ENCODE measurements at places on chromosomes 7 and 10. TPM values are rescaled to one million over a fixed set of nuclear protein-coding genes. Genes with fewer than 3 reads are reported as not detected.

DNA sequence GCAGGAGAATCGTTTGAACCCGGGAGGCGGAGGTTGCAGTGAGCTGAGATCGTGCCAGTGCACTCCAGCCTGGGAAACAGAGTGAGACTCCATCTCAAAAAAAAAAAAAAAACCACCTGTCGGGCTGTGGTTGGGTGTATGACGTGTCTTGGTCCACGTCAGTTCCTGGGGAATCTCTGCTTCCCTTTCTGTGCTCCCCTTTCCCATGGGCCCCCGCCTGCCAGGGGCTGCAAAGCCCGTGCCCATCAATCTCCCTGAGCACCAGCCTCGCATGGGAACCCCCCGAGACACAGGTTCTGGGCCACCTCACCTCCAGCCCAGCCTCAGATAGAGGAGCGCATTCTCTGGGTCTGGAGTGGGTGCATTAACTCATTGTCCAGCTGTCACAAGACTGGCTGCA, 2.3 kb upstream of the SH2B2 start:
- no peak overlapping the region for H3K27ac ChIP-seq
- no peak for DNase-seq
- peaks cover 14% of the 10 kb centered on the region for H3K27me3 ChIP-seq
- peaks cover 10% of the 10 kb centered on the region for H3K4me1 ChIP-seq
- H3K4me3 ChIP-seq: no peak overlapping the region

BICC1 gene
- total RNA-seq: 1.1 TPM

DNA sequence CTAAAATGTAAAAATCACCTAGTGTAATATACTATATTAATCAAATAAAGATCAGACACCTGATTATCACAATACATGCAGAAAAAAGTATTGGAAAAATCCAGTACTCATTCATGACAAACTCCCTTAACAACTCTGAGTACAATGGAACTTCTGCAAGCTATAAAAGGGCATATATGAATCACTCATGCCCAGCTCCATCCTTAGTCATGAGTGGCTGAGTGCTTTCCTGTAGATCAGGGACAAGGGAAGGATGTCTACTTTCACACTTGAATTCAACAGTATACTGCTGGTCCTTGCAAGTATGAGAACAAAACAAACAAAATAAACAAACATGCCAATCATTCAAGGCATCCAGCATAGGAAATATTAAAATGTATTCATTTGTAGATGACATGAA, 116.5 kb downstream of the ADARB2 start:
- H3K36me3 ChIP-seq: no peaks in the 10 kb centered on the region
- H3K4me3 ChIP-seq: no peak overlapping the region
- DNase-seq: no peak

TMEM72 gene
- total RNA-seq: not detected

ARHGAP22 gene
- total RNA-seq: 1.9 TPM

DNA sequence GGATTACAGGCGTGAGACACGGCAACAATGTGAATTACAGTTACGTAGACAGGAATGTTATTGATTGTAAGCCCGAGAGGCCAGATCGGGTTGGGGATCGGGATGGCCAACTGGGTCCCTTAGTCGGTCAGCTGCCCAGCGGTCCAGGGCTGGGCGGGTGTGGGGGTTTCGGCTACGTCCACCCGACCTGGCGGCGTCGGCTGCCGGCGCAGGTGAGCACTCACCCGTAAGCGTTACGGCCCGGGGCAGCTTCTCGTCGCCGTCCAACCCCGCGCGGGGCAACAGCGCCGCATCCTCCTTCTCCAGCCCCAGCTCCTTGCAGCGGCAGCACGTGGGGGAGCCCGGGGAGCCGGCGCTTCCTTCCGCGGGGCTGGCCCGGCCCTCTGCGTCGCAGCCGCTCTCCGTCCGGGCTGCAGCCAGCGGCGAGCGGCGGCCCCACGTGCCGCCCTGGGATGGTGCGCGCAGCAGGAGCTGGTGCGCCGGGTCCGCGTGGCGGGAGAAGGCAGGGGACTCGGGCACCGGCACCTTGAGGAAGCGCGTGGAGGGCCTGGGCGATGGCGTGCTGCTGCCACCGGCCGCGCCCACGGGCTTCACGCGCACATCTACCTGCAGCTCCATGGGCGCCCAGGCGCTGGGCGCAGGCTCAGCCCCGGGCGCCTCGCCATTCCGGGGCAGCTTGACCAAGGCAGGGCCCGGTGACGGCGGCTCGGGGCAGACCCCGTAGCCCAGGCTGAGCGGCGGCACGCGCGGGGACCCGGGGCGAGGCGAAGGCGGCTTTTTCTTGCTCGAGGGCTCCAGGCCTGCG, 609 bp downstream of the KLRG2 start:
- H3K4me1 ChIP-seq: no peaks in the 10 kb centered on the region
- peaks cover 11% of the 10 kb centered on the region for H3K27me3 ChIP-seq
- no peak overlapping the region for H3K4me3 ChIP-seq
- no peak overlapping the region for H3K27ac ChIP-seq
- DNase-seq: peak; percentile 47
- H3K36me3 ChIP-seq: no peaks in the 10 kb centered on the region

RSPH10B gene
- 0.44 TPM for total RNA-seq

- H3K4me3 ChIP-seq: no peak overlapping the region
- H3K27me3 ChIP-seq: no peaks in the 10 kb centered on the region
- H3K36me3 ChIP-seq: peaks cover 4% of the 10 kb centered on the region
- peaks cover 9% of the 10 kb centered on the region for H3K4me1 ChIP-seq
- no peak overlapping the region for H3K27ac ChIP-seq
These were observed 24.9 kb upstream of the ADO start for GRCh38 chr10:62779487-62780248.

GRCh38 chr7:99073839-99074446, 70.0 kb downstream of the SMURF1 start:
- no peak overlapping the region for H3K4me3 ChIP-seq
- H3K27me3 ChIP-seq: no peaks in the 10 kb centered on the region
- H3K36me3 ChIP-seq: peaks cover 2% of the 10 kb centered on the region
- no peak overlapping the region for H3K27ac ChIP-seq
- no peak for DNase-seq
- H3K4me1 ChIP-seq: peaks cover 8% of the 10 kb centered on the region

DNA sequence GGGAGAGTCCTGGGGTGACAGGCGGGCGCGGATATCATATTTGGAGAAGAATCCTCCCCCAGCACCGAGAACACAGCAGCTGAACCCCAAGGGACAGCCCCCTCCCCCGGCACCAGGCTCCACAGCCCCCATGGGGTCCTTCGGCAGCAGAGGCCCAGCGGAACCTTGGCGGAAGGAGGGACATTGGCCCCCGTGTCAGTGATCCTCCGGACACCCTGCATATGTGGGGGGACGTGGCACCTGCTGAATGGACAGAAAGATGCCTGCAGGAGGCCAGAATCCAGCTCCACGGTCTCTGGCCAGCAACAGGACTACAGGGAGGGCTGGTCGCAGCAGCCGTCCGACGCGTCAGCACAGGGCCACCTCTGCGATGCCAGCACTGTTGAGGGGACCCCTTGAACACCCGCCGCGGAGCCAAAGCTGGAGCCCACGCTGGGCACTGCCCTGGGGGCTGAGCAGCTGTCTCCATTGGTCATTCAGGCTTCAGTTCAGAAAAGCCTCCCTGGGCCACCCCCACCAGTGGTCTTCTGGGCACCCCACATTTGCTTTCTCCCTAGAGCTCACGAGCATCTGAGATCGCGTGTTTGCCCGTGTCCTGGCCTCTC, 240.1 kb downstream of the ELFN1 start:
- H3K4me3 ChIP-seq: no peak overlapping the region
- no peak overlapping the region for H3K27ac ChIP-seq
- peaks cover 2% of the 10 kb centered on the region for H3K4me1 ChIP-seq
- H3K27me3 ChIP-seq: peaks cover 12% of the 10 kb centered on the region

- H3K36me3 ChIP-seq: peaks cover 11% of the 10 kb centered on the region
- H3K4me1 ChIP-seq: no peaks in the 10 kb centered on the region
These were observed 24.1 kb upstream of the ABCC2 start for GRCh38 chr10:99758211-99758891.

DNA sequence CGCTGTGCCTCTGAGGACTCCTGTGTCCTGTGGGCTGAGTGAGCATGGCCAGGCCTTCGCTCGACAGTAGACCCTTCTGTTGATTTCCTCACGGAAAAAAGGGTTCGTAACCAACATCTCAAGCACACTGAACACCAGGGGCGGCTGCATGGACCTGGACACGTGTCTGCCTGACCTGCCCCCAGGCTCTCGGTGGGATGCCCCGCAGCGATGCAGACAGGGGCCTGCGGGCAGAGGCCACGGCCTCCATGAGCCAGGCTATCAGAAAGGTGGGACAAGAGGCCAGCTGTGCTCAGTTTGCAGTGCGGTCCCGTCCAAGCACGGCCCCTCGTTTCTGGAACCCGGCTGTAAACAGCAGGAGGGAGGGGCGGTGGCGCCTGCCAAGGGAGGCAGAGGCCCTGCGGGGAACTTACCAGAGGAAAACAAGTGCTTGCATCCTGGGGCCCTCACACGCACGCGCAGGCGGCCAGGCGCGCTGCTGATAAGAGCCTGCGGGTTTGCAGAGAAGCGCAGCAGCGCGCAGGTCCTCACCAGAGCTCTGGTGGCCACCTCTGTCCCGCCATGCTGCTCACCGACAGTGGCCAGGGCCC, 10.6 kb downstream of the GPR146 start:
- H3K4me1 ChIP-seq: peaks cover 41% of the 10 kb centered on the region
- H3K36me3 ChIP-seq: peaks cover 11% of the 10 kb centered on the region
- H3K27me3 ChIP-seq: peaks cover 18% of the 10 kb centered on the region
- no peak overlapping the region for H3K4me3 ChIP-seq
- no peak overlapping the region for H3K27ac ChIP-seq

DNA sequence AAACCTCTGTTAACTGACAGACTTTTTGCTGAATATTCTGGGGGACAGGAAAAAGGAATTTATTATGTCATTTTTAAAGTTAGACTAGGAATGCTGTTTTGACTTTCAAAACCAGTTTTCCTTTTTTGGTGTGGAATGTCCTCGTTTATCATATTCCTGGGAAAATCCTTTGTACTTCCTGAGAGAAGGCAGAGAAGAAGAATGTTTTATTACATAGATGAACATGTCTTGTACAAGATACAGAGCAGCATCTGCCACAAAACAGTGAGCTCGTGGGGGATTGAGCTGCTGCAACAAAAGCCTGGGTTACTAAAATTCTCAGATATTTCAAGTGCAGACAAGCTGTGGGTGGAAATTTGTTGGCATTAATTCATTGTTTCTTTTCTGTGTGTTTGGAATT, 20.2 kb downstream of the MCU start:
- peak overlapping the region; percentile 37 for H3K27ac ChIP-seq
- H3K36me3 ChIP-seq: no peaks in the 10 kb centered on the region
- DNase-seq: no peak
- H3K4me3 ChIP-seq: no peak overlapping the region
- no peaks in the 10 kb centered on the region for H3K27me3 ChIP-seq

DNA sequence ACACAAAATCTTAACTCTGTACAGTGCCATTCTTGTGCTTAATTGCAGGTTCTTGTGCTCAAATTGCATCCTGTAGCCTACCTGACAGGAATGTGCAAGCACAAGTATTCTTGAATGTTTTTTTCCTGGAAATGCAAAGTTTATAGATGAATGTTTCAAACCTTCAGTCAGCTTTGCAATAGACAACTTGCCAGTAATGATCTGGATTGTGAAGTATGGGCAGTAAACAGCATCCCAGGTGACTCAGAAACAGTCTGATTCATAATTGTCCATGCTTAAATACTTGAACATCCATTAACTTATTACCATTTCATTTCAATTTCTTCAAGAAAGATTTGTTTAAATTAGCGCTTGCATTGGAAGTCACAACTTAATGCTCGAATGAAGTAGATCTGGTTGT, 347.2 kb downstream of the SDK1 start:
- DNase-seq: no peak
- no peak overlapping the region for H3K27ac ChIP-seq
- H3K36me3 ChIP-seq: peaks cover under 1% of the 10 kb centered on the region
- no peak overlapping the region for H3K4me3 ChIP-seq

DNA sequence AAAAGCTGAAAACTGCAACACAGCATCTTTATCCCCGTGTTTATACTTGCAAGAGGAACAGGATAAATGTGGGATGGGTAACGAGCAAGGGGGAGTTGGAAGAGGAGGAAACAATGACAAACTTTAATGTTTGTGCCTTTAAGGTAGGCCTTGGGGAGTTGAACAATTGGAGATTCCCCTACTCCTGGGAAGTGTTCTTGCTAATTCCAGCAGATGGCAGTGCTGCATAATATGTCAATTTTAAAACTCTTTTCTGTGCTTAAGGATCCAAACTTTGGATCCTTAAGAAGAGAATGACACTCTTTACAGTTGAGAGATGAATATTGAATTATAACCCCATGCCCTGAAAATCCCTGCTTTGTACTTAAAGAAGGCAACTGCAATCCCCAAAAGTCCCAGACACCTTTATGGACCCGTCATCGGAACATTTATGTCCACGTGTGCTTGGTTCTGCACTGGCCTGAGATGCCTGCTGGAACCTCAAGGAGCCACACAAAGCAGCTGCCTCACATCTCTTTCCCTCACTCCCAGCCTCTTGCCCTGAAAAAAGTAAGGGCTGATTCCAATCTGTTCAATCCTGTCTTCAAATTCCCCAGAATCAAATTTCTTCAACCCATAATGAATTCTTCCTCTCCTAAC, 12.0 kb downstream of the IFIT5 start:
- H3K36me3 ChIP-seq: no peaks in the 10 kb centered on the region
- H3K4me3 ChIP-seq: no peak overlapping the region
- DNase-seq: peak; percentile 12
- H3K27ac ChIP-seq: no peak overlapping the region

GRCh38 chr10:14839305-14839695, 1.2 kb downstream of the HSPA14 start:
- peak overlapping the region; percentile 96 for H3K4me3 ChIP-seq
- peaks cover 28% of the 10 kb centered on the region for H3K4me1 ChIP-seq
- H3K27ac ChIP-seq: peak overlapping the region; percentile 94
- no peak for DNase-seq

DNA sequence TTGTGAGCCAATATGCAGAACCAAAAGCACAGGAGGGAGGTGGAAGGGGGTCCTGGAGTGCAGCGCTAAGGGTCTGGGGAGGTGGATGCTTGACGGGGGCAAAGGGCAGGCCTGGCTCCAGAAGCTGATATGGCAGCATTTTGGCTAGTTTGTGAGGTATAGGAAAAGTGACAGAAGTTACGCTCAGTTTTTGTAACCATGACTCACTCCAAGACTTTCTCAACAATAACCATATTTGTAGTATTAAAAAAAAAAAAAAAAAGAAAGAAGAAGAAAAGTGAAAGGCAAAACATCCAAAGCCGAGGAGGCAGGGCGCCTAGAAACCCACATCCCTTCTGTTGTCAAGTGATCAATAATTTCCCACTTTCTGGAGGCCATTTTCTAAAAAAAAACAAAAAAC, 92.3 kb downstream of the RNF216 start:
- no peak for DNase-seq
- peak overlapping the region; percentile 10 for H3K4me3 ChIP-seq
- H3K27me3 ChIP-seq: peaks cover 2% of the 10 kb centered on the region
- H3K4me1 ChIP-seq: peaks cover 53% of the 10 kb centered on the region
- no peak overlapping the region for H3K27ac ChIP-seq
- peaks cover 21% of the 10 kb centered on the region for H3K36me3 ChIP-seq

Measured in endothelial cell (in vitro differentiated cells).